SK-N-SH (cell line): ENCODE measurements at places on chromosomes 5 and 9. TPM values are rescaled to one million over a fixed set of nuclear protein-coding genes. Genes with fewer than 3 reads are reported as not detected.

Gene MLANA
- polyA plus RNA-seq, result not detected in 2 replicates

GRCh38 chr5:139960723-139961383 is 82.2 kb downstream of the NRG2 start:
- no peak for DNase-seq

- no peak for DNase-seq
Observed at GRCh38 chr5:173829826-173830225, 58.3 kb upstream of the CPEB4 start.

DNA sequence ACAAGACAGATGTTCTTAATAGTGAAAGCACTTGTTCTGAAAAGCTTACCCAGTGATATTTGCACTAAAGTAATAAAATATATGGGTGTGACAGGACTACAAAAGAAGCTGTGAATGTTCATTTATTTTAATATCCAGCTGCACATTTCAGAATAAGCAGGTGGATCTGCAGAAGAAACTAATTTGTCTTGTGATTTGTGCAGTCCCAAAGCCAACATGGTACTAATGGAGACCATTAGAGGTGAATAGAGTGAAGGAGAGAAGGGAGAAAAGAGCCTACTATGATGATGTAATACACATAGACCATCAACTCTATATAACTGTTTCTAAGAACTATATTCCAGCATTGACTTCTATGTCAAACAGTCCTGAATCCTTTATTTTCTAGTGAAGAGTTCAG is 362.8 kb downstream of the ISL1 start:
- no peak for DNase-seq

DNA sequence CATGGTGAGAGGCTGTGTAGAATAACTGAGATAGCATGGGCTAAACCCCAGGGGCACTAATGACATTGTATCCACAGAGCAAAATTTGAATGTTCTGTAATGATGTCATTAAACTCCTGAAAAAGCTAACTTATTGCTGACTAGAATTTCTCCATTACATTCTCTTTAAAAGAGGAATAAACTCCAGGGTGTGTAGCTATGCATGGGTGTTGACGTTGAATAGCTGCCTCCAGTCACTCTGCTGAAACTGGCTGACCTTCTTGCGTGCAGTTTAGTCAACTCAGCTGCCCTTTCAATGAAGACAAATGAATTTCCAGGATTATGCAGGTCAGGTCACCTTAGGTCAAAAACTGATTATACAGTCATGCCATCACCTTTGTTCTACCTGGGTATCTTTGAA is 617.5 kb upstream of the WWC1 start:
- DNase-seq, result no peak

DNA sequence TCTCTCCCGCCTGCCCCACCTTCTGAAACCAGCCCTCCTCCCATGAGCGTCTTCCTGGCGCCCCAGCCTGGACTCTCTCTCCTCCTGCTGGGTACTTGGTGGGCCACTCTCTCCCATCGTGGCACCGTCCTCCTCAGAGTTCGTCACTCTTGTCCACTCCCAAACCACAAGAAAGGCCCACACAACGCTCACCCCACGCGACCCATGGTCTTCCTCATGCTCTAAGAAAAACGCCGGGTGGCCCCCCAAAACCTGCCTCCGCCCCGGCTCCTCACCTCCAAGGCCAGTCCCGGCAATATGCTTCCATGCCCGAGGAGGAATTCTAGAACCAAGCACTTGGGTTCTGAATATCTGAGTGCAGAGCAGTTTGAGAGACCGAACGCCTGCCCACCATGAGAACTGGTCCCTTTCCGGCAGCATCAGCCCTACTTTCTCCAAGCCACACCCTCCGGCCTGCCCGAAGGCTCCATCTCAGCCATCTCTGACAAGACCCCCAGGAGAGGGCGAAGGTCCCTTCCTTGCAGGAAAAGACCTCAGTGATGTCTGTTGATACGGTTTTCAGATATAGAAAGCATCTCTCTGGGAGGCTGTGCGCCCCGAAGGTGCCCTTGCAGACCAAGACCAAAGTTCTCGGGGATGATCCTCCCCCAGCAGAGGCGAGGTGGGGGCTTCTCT is 15.0 kb downstream of the SLC6A3 start:
- DNase-seq, result no peak

Gene FCHSD1
- polyA plus RNA-seq, result 49.2 and 58.3 TPM in 2 replicates

GRCh38 chr5:167929841-167930240 is 361.6 kb upstream of the WWC1 start:
- no peak for DNase-seq

- no peak for DNase-seq
Observed at GRCh38 chr5:98372351-98372750, 401.1 kb upstream of the RGMB start.

DNA sequence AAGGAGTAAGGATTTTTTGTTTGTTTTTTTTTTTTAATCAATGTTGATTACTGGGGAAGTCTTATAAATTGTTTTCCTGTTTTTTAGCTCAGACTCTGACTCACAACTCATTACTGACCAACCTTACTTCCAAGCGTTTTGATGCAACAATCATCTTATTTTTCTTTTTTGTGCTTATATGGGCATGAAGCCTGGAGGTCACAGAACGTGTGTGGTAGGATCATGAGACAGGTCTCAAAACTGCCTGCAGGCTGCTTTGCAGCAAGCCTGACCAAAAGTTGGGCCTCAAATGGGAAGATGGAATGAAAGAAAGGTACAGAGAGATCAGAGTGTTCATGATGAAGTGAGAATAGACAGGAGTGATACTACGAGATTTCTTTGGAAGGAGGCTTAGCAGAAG is 38.5 kb downstream of the SNCAIP start:
- no peak for DNase-seq

Gene QRFP
- polyA plus RNA-seq, result not detected in 2 replicates

Gene ORM1
- not detected in 2 replicates for polyA plus RNA-seq

Gene SPATA31C2
- not detected in 2 replicates for polyA plus RNA-seq

Gene PKD2L2
- polyA plus RNA-seq, result 0.11 and 0.26 TPM in 2 replicates

- DNase-seq, result no peak
Observed at GRCh38 chr9:36298566-36298965, 40.3 kb upstream of the GNE start.

Gene NDFIP1
- 25.5 and 40.0 TPM in 2 replicates for polyA plus RNA-seq

GRCh38 chr9:3348169-3348568 is 177.6 kb downstream of the RFX3 start:
- DNase-seq, result no peak

Gene SPINK7
- polyA plus RNA-seq, result not detected in 2 replicates

Gene CTXN3
- polyA plus RNA-seq, result not detected in 2 replicates

Gene PRELID1
- polyA plus RNA-seq, result 344 TPM in 2 replicates

Gene PCDHA4
- polyA plus RNA-seq, result 1.2 and 1.4 TPM in 2 replicates

- no peak for DNase-seq
Observed at GRCh38 chr9:124409410-124409809, 5.8 kb downstream of the PSMB7 start.

DNA sequence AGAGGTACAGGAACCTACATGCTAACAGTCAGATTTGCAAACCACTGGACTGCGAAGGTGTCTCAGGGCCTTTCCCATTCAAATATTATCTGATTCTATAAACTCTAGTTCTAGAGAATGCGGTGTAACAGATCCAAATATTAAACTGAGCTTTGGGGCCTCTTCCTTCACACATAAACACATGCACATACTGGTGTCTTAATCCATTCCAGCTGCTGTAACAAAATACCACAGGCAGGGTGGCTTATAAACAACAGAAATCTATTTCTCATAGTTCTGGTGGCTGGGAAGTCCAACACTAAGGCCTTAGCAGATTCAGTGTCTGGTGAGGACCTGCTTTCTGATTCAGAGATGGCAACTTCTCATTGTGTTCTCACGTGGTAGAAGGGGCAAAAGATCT is 30.2 kb downstream of the RETREG1 start:
- no peak for DNase-seq

Gene RALGPS1
- 3.9 and 4.1 TPM in 2 replicates for polyA plus RNA-seq

Gene FYB1
- polyA plus RNA-seq, result not detected in 2 replicates

DNA sequence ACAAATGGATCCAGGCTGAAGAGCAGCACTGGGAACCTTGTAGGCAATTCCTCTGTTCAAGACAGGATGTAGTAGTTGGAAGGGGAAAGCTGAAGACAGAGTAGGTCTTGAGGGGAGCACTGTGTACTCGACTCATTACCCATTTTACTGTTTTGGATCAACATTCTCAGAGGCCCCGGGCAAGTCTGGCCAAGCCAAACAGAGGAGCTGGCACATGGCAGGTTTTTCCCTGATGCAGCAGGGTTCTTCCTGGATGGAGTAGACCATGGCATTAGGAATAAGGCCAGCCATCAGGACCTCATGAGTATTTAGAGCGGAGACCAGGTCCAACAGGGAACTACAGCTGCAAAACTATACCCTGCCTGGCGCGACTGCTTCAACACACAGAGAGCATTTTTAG is 4.4 kb downstream of the SVEP1 start:
- no peak for DNase-seq

DNA sequence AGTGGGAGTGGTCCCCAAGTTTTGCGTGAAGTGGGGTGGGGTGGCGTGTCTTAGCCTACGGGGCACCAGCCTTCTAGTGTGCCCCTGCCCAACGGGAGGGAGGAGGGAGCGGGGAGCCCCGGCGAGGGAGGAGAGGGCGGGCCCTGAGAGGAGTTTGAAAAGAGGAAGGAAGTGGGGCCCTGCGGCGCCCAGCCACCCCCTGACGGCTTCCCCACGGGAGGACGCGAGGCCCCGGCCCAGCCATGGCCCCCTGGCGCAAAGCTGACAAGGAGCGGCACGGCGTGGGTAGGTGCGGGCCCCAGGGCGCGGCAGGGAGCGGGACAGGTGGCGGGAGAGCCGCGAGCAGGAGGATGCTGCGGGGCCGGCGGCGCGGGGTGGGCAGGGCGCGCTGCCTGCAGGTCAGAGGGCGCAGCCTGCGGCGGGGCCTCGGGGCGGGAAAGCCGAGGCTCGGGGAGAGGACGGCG is at the start of gene DOCK2:
TSS of gene DOCK2 (plus strand) at position 191 of the 464 bp plus-strand sequence. CDS start at position 243, 52 bp downstream.
- DNase-seq, result no peak

DNA sequence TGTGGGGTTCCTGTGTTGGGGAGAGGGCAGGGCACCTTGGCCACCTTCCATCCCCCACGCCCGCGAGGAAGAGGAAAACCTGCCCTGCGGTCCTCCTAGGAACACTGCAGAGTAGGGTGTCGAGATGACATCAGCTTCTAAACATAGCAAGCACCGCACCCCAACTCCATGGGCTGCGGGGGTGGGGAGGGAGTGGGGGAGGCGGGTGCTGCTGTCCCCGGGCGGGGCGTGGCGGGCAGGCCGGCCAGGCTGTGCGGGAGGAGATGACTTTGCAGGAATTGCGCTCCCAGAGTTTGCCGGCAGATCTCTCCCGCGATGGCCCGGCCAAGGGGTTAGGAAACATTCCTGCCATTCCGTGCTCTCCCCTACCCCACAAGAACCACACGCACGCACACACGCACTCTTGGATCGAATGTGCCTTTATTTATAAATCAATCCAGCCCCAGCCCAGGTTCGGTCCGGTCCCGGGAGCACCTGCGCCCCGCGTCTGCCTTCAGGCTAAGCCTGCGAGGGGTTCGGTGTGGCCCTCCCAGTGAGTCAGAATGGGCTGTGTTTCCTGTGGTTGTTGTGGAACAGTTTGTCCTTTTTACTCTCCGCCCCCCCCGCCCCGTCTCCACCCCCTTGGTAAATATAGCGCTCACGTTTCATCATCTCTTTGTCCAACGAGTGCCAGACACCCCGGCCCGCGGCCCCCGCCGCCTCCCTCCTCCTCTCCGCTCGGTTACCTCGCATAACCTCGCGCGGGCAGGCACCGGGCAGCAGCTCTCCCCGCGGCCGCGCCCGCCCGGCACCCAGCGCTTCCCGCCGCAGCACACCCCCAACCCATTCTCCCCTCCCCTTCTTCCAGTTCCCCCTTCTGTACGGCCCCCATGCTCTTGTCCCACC is 5.3 kb upstream of the KLF9 start:
- peak; percentile 85 for DNase-seq

DNA sequence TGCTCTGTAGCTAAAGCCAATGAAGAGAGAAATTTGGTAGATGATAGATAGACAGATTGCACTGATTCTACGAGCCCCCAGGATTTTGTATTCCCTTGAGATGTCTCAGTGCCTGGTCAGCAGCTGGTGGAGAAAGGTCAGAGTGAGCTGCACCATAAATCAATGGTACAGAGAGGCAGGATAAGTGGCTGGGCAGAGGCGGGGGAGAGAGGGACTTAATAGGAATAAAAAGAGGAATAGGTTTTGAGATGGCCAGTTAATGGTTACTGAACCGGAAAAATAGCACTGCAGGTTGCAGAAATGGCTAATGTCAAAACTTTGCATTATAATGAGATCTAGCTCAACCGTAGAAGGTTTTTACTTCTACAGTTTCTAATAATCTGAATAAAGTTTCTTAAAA is 47.9 kb upstream of the SLC12A2 start:
- peak; percentile 30 for DNase-seq

Gene NR4A3
- 1.3 and 2.1 TPM in 2 replicates for polyA plus RNA-seq

Gene IFNA21
- not detected in 2 replicates for polyA plus RNA-seq

Gene FOXD4L6
- polyA plus RNA-seq, result 0.05 TPM in 1 of 2 replicates, not detected in the other

- peak; percentile 92 for DNase-seq
Observed at GRCh38 chr9:89604729-89605464, at the start of gene GADD45G. Gene GADD45G (plus strand): TSS chr9:89605012. CDS start chr9:89605122, 110 bp downstream.

Gene ZNF366
- polyA plus RNA-seq, result not detected in 2 replicates

GRCh38 chr5:158780656-158781237 is 319.0 kb downstream of the EBF1 start:
- no peak for DNase-seq

Gene KCNV2
- polyA plus RNA-seq, result not detected in 2 replicates

Gene ESM1
- polyA plus RNA-seq, result 36.5 and 37.4 TPM in 2 replicates

Gene CATSPER3
- 0.26 and 0.37 TPM in 2 replicates for polyA plus RNA-seq

- DNase-seq, result no peak
Observed at GRCh38 chr9:127447416-127448111, 3.6 kb downstream of the RPL12 start.

DNA sequence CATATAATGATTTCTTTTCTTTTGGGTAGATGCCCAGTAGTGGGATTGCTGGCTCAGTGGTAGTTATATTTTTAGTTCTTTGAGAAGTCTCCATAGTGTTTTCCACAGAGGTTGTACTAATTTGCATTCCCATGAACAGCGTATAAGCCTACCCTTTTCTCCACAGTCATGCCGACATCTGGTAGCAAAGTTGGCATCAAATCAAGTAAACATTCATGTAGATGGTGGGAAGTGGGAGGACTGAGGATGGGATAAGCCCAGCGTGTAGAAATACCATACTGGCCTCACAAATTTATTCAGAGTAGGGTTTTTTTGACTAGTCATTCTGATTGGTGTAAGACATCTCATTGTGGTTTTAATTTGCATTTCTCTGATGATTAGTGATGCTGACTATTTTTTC is 115.4 kb downstream of the EGFLAM start:
- no peak for DNase-seq

GRCh38 chr9:94944626-94945025 is 218.1 kb downstream of the AOPEP start:
- no peak for DNase-seq

Gene CCDC69
- polyA plus RNA-seq, result 0.38 and 0.54 TPM in 2 replicates
